ENCODE measurements at places on chromosomes 11 and 22.

- DNase-seq: no peak
Measured at GRCh38 chr11:35344681-35345574, 74.4 kb downstream of the SLC1A2 start.

DNA sequence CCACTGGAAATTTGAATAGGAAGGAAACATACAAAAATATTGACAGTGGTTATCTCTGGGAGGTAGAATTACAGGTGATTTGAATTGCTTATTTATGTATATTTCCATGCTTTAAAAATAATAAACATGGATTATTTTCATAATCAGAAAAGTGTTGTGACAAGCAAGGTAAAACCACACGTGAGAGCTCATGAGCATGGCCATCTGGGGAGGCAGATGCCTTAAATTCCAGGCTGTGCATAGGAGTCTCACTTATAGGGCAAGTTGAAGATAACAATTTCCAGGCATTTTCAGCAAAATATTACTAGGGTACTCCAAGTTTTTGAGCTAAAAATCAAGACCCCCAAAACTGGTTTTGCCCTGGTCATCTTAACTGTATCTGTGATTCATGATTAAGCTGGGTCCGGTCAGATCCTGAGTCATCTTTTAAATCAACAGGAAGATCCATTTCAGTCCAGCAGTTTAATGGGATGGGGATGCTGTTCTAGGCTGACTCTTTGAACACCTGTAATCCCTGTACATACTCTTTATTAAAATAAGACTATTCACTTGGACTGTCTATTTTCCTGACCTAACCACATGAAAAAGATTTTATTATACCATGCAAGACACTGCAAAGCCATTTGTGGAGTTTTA, 115.8 kb upstream of the NARS2 start:
- no peak for DNase-seq

DNA sequence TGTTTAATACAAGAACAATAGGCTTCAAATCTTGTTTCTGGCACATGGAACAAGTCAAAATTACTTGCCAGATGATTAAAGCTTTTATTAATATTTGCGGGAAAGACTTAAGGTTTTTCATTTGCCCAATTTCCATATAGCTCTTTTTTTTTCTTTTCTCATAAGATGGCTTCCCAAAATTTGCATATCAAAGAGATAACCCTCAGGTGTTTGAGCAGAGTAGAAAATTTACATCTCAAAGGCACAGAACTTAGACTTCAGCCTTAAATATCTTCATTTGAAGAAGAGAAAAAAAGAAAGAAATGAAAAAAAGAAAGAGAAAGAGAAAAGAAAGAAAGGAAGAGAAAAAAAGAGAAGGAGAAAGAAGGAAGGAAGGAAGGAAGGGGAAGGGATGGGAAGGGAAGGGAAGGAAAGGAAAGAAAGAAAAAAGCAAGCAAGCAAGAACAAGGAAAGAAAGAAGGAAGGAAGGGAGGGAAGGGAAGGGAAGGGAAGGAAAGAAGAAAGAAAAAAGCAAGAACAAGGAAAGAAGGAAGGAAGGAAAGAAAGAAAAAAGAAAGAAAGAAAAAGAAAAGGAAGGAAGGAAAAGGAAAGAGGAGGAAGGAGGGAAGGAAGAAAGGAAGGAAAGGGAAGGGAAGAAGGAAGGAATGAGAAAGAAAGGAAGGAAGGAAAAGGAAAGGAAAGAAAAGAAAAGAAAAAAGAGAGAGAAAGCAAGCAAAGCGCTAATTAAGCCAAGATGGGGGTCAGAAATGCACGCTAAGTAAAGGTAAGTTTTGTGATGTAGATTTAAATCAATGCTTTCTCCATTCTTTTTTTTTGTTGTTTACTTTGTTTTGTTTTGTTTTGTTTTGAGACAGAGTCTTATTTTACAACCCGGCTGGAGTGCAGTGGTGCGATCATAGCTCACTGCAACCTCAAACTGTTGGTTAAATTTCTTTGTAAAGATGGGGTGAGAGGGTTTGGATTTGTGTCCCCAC, 20.2 kb upstream of the IFITM3 start:
- no peak for DNase-seq

DNA sequence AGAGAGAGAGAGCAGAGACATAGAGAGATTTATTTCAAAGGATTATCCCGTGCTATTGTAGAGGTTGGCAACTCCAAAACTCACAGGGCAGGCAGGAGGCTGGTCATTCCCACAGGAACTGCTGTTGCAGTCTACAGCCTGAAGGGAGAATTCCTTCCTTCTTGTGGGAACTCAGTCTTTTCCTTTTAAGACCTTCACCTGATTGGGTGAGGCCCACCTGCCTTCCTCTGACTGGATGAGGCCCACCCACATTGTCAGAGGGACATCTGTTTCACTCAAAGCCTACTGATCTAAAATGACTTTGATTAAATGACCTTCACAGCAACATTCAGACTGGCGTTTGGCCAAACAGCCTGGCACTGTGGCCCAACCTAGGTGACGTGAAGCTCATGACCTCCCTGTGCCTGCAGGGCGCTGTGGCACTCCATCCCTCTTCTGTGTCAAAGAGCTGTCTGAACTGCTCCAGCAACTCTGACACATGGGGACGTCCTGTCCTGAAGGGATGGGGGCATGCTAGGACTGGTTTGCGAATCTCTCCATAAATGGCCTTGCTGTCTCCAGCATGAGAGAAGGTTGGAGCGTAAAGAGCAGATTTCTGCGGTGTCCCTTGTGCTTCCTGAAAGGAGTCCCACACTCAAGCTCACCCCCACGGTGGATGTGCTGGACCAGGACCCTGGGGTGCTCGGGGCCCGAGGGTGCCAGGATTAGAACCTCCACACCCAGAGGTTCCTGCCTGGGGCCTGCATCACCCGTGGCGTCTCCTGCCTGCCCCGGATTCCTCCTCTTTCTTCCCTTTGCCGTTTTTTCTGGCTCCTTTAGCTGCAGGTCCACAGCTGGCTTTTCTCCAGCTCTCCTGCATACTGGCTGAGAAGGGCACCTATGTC, 20.7 kb downstream of the KRTAP5-5 start:
- DNase-seq: peak; percentile 23

DNA sequence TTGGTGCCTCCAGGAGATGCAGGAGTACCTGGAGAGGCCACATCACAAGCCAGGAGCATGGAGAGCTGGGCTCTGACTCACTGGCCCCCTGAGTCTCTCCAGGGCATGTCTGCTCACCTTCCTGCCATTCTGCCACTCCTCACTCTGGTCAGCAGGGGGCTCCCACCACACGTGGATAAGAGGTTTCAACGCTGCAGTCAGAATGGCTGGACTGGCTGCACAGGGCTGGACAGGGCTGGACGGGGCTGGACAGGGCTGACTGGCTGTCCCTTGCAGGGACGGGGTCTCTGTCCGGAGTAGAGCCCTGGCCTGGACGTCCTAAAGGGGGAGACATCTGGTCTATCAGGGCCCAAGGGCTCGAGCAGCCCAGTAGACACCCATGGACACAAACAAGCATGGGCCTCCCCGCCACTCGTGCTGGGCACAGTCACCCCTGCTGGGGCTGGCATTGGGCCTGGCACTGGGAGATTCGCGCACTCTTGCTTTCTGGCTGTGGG, 34.6 kb downstream of the CYTH4 start:
- peak; percentile 63 for DNase-seq

DNA sequence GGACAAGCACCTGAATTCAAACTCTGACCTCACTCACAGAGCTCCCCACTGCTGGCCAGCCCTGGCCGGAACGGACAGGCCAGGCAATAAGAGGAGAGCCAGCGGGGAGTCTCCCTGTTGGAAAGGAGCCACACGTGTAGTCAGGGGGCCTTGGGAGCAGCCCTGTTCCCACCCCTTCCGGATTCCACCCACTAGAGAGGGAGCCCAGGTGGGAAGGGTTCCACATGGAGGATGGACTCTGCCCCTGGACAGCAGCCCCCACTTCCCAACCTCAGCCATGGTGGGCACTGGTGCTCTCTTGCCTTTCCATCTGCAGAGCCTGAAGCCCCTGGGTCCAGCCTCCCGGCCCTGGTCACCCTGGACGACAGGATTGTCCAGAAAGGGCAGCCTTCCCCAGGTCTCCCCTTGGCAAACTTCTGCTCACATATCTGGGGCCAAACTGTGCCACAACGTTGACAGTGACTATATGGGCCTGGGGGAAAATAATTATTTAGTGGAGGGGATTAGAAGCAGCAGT, 7.5 kb upstream of the APOBEC3A start:
- no peak for DNase-seq

DNA sequence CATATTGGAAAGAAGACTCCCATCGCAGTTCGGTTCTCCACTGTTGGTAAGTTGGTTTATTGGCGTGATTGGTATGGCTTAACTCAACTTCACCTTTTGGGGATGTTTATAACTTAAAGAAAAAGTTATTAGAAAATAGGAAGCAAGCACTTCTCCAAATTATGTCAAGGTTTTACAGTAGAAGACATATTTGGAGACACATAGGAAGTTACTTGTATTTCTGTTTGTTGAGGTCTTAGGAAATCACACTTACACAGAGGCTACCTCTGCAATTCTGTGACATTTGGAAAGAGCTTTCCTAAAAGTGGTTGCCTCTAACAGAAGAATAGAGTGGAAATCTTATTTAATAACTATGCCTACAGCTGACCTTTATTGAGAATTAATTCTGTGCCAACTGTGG, 12.3 kb downstream of the CAT start:
- DNase-seq: no peak

GRCh38 chr11:25566298-25567200, 765.4 kb upstream of the ANO3 start:
- no peak for DNase-seq

DNA sequence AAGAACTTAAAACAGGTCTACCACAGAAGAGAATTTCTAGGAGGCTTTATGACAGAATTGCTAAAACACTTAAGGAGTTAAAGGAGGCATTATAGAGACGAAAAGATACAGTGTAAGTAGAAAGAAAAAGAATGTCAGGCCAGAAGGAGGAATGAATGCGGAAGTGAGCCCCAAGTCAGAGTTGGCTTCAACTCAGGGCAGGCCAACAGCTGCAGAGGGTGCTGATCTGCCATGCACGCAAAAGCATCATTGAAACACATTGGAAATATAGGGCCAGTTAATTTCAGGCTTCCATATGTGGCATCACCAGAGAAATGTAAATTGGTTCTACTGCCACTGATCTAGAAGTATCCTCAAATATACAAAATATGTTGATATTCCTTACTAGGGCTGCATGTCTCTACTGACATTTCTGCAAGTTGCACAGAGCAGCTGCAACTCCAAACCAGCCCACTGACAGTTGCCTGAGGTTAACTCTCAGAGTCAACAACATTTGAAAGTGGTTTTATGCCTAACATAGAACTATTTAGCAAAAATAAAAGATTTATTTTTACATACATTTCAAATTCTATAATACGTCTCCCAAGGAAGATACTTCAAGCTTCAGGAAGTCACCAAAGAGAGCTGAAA, 324.1 kb downstream of the C11orf87 start:
- DNase-seq: no peak

- no peak for DNase-seq
Measured at GRCh38 chr11:119205080-119205479, 1.1 kb upstream of the CBL start.

- DNase-seq: no peak
Measured at GRCh38 chr11:68312117-68312779, at the start of gene LRP5. Gene LRP5, plus strand, starts transcription at chr11:68312591. Its CDS starts 124 bp downstream, at chr11:68312715.

DNA sequence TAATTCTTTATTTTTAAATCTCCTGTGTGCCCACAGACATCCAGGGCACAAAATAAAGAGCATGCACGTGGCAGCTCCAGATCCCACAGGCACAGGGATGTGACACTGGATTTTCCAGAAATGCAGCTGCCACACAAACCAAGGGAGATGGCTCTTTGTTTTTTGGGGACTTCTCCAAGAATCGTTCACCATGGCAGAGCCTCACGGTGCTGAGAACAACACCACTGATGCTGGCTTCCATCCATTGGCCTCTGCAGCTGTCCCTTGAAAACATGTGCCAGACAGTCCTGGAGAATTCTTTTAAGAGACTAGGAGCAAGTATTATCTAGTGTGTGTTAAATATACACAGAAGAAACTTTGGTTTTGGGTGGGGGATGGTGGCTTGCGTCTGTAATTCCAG, 108.4 kb upstream of the SLC22A12 start:
- no peak for DNase-seq

DNA sequence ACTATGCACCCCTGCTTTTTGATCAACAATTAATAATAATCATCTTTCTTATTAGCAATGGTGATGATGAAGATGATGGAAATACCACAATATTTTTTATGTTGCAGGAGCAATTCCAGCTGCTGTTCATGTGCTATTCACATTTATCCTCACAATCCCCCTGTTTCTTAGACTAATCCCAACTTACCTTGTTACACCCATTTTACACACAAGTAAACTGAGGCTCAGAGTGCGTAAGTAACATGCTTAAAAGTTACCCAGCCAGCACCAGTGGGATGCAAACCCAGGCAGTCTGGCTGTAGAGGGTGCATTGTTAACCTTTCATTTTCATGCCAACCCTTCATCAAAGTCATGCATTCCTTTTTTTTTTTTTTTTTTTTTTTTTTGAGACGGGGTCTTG, 1.6 kb upstream of the CRYBA4 start:
- DNase-seq: no peak

- DNase-seq: no peak
Measured at GRCh38 chr11:110293389-110293788, 3.0 kb downstream of the RDX start.

GRCh38 chr11:105697291-105697690, 87.4 kb downstream of the GRIA4 start:
- no peak for DNase-seq

DNA sequence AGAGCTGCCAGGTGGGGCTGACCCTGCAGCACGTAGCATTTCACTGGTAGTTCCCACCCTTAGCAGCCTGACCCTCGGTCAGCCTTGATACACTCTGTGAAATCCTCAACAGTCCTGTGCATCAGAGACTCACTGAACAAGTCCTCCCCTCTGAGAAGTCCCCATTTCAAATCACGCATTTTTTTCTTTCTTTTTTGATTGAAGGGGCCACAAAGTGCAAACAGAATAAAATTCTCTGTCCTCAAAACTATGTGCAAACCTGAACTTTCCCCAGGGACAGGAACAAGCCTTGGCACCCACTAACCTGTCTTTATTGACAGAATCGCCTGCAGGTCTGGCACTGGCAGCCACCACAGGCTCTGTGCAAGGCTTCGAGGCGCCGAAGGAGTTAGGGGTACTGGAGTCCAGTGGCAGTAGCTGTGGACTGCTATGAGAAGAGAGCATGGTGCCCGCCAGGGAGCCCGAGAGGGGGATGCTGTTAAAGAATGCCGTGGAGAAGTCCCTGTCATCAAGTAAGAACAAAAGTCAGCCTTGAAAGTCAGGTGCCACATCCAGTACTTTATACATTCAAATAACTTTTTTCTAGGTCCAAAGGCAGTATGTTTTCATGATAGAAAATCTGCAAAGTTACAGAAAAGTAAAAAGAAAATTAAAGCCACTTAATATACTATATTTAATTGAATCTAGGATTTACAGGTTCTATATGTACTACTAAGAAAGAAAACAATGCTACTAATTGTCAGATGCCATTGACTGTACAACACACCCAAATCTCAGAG, 53.8 kb downstream of the HIRA start:
- no peak for DNase-seq

DNA sequence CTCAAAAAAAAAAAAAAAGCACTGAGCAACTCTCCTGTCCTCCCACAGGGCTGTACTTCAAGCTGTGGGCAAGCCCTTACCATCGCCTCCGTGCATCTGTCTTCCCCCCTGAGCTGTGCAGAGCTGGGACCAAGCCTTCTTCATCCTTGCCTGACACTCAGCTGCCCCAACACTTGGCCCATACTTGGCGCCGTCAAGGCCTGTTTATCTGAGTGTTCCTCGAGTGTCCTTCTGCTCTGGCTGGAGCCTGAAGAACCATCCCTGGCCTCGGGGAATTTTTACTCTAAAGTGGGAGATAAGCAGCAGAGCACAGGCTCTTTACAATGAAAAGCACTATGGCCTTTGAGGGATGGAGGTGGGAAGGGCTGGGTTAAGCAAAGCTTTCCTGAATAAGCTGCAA, 1.6 kb upstream of the TIRAP start:
- DNase-seq: no peak

- DNase-seq: no peak
Measured at GRCh38 chr11:134393638-134394037, 18.4 kb downstream of the B3GAT1 start.

Data from CD4-positive, alpha-beta memory T cell (primary cell).